Gastrocnemius medialis (tissue), 4 donors: ENCODE measurements at places on chromosomes 1 and 21. TPM values are rescaled to one million over a fixed set of nuclear protein-coding genes. Genes with fewer than 3 reads are reported as not detected.
A peak's percentile ranks its signal among the peaks of the same experiment; 100 is the strongest.

DNA sequence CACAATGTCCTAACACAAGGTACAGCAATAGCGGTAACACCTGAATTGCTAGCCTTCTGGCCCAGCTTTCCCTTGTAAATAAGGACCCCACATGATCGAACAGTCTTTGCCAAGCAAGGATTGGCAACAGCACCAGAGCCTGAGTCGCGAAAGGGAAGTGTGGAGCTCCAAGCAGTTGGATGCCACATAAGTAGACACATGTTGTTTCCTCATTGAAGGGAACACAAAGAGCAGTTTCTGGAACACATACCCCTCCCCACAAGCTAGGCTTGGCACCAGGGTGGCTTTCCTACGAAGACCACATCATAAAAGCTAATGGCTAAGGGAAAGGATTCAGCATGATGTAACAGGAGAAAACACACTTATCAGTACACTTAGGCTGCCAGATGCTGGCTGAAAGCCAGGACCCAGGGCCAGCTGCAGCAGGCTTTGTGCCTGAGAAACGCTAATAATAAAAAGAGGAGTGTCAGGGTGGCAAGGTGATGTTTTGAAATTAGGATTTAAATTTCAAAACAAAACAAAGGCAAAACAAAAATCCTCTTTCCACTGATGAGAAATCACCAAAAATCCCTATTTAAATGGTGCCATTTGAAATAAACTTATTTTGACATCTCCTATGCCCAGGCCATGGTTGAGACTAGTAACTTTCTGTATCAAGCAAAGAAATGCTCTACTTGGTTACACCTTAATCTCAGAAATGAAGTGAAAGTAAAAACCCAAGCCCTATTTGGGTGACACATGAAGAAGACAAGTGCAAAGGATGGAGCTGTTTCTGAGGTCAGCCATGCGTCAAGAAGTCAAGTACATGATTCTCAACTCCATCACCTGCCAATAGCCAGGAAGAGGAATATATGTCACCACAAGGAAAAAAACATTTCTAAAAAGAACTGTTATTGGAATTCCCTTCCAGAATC is 11.9 kb upstream of the CPLANE2 start:
- DNase-seq: peak; percentile 89

GRCh38 chr21:45226540-45227326 is 61.0 kb downstream of the POFUT2 start:
- no peak for DNase-seq

GRCh38 chr1:21293537-21294265 is 3.4 kb upstream of the ECE1 start:
- no peak for DNase-seq

DNA sequence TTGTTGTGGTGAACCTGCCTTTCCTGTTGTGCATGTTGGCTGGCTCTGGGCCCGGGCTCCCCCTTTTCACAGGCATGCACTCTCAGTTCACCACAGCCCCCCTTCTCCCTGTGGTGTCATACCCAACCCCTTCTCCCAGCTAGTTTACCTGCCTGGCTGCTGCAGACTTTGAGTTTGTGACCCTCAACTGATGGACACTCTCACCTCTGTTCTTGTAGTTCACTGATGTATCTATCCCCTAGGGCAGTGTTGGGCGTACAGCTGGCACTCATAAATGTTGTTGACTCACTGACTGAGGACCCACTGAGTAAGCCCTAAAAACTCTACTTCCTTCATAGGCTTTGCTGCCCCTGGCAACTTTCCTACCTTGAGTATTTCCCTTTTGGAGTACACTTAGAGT is 54.9 kb downstream of the WDR64 start:
- DNase-seq: no peak

GRCh38 chr1:22750685-22751051 is 40.0 kb downstream of the EPHB2 start:
- no peak for DNase-seq

DNA sequence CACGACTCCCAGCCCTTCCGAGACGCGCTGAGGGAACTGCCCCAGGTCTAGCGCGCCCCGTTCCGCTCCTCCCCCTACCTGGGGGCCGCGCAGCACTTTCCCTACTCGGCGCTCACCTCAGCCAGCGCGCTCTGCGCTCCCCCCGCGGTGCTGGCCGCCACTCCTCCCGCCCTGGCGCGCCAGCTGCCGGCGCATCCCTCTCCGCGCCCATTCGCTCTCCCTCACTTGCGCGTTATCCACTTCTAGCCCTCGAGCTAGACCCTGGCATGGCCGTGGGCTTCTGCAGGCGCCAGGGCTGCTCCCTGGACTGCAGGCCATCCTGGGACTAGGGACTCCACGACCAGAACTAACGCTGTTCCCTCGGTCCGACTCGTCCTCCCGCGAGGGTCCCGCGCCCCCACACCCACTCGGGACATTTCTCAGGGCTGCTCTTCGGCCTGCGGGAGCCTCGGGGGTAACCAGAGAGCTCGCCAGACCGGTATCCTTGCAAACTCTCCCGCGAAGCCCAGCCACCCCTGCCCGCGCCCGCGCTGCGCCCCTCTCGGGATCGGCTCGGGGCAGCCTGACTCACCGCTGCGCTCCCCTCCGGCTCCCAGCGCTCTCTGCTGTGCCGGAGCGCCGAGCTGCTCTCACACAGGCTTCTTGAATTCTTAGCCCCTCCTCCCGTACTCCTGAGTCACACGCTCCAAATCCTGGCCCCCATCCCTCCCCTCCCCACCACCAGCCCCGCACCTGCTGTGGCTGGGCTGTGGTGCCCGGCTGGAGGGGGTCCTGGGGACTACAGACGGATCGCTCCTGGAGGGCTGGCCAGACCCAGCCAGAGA is at the start of gene NGF:
TSS of gene NGF (minus strand) at position 617 of the 824 bp plus-strand sequence. CDS start 51,454 bp downstream, outside the sequence.
- no peak for DNase-seq

GRCh38 chr1:50915621-50916020 is 44.4 kb downstream of the FAF1 start:
- no peak for DNase-seq

- DNase-seq: no peak
Observed at GRCh38 chr1:193394336-193394735, 207.9 kb upstream of the B3GALT2 start.

DNA sequence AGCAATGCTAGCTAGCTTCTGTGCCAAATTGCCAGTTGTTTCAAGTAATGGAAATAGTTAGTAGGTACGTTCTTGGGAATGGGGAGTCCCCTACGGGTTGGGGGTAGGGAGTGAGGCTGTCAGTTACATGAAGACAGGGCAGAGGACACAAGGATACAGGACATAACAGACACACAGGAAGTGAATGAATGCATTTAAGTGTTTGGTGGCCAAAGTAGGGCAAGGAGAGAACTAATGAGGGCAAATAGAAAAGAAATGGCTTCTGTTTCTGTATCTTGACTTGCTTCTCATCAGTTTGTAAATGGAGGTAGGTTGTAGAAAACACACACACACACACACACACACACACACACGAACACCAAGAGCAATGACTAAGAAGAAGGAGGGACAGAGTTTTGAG is 142.2 kb downstream of the S1PR1 start:
- no peak for DNase-seq

GRCh38 chr1:37817481-37817880 is 9.5 kb upstream of the YRDC start:
- no peak for DNase-seq

- no peak for DNase-seq
Observed at GRCh38 chr1:221559911-221560310, 182.0 kb downstream of the DUSP10 start.

DNA sequence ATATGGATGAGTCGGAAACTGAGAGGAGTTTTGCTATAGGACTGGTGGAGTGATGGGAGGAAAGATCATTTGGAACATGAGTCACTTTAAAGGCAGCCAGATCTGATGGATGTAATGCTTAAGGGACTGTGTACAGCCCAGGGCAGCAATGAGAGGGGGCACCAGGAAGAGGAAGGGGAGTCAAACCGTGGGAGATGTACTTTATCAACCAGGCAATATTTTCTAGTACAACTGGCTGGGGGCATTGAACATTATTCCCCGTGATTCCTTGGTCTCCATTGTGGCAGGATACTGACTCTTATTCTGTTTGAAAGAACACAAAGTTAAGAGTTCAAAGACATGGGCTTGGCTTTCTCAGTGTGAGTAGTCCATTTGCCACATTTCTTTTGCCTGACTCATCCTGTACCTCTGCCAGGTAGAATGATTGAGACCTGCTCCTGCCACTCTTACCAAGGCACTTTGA is 268.2 kb upstream of the NR5A2 start:
- DNase-seq: no peak

GRCh38 chr1:30694280-30695175 is 28.9 kb downstream of the MATN1 start:
- no peak for DNase-seq

DNA sequence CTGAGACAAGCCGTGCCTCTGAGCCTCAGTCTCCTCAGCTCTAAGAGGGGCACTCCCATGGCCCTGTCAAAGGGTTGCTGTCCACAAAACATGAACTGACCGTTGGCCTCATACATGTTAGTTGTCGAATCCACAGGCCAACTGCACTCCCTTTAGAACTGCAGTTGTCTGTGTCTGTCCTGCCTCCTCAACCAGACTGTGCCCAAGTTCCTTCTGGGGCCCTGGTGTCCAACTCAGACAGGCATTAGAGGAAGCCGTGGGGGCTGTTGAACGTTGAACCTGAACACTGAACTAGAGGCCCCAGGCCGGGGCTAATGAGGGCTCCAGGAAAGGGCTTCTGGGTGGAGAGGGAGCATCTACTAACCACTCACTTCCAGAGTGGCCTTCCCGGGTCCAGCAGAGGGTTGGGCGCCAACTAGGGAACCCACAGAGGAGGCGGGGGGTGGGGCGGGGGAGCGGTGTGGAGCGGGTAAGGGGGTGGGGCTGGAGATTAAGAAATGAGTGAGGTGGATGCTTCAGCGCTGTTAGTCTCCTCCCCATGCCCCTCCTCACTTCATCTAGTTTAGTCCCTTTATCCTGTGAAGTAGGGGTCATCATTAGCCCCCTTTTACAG is at the start of gene RAB42:
TSS of gene RAB42 (plus strand) at position 558 of the 613 bp plus-strand sequence. CDS start 247 bp downstream, outside the sequence.
- peak; percentile 5 for DNase-seq

DNA sequence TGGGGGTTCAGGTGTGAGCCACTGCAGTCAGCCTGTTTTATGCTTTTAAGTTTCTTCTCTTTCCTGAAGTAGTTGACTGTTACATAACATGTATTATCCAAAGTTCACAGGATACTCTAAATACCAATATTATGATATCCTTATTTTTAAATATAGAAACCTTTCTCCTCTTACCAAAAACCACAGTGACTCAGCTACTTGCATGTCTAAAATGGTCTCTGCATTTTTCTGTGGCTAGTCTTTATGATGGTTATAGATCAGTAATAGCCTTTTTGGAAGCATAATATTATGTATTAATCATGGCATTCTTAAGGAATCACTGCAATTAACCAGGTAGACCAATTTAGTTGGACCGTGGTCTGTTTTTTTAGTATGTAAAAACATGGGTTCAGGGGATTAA is 210.8 kb upstream of the CACYBP start:
- no peak for DNase-seq

DNA sequence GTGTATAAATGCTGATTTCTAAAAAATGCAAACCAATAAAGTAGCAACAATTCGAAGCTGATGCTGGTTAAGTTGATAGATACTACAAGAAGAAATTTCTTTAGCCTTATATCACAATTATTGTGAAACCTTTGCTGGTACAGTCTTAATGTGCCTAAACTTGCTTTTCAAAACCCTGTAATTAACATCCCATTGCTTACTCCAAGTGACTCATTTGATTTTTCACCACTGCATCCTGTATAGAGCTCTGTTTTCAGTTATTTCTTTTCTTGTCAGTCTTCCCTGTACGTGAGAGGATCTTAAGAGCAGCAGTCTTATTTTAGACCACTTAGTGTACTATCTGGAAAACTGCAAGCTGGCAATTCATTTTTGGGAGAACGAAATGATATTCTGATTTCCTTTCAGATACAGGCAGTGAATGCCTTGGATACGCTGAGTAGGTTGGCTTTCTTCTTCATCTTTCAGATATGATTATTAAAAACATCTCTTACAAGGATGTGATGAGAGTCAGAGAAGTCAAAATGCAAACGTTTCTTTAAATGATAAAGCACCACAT is 210.3 kb downstream of the KCTD3 start:
- DNase-seq: no peak

DNA sequence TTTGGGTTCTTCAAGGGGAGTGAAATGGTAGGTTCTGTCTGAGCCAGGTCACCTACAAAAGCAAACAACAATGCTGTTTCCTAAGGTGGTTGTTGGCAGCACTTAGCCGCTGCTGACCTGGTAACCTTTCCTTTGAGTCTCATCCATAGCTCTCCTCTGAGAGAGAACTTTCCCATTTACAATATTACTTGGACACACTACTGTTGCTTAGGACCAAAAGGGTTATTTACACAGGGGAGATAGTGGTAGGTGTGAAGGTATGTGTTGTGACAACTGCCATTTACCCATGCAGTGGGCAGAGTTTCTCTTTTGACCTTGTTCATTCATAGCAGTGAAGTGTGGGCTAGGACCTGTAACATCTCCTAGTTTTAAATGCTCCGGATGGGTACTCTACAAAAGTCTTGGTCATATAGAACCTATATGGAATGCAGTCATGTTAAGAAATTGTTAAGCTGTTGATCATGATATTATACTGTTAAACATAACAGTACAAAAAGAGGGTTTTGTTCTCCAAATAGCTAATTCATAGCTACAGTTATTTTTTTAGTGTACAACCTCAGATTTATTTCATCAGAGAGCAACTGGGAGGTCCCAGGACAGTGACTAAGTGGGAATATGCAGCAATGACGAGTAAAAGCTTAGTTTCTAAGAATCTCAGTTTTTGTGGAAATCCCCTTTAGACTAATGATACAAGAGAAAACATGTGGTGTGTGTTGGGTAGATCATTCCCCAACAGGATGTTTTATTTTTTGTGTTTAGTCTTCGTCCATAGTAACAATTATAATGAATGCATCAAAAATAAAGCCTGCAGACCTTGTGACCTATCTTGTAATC is 219.7 kb downstream of the NFIA start:
- DNase-seq: no peak

DNA sequence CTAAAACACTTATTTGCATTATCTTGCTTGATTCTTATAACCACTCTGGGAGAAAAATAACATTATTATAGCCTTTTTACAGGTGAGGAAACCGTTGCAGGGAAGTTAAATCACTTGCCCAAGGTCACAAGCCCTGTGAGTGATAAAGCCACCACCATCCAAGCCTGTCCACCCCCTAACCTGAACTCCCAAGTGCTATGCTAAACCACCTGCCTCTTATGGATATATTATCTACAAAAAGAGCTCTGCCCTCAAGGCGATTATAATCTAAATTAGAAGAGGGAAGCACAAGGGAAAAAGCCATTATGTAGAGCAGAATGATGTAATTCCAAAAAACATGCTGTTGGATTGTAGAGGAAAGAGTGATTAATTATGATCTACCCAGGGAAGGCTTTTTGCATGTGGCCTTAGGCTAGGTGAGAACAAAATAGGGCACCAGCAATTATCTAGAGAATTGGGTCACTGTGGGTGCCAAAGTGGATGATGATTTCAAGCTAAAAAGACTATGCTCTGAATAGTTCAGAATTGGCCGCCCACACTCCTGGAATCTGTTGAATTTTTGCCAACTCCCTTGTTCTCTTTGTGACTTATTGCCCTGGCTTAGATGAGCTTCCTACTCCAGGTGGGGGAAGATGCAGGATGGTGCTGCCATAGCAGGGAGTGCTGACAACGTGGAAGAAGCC is 205.3 kb downstream of the FGGY start:
- no peak for DNase-seq

- no peak for DNase-seq
Observed at GRCh38 chr1:56235909-56236510, 343.4 kb downstream of the PLPP3 start.

The NTNG1 gene
- not detected for total RNA-seq

The KRTCAP2 gene
- total RNA-seq: 95.4 TPM

The TBCE gene
- total RNA-seq: 26.0 TPM

The LCE2A gene
- total RNA-seq: not detected

The CTSS gene
- 10.9 TPM for total RNA-seq

The TMEM81 gene
- total RNA-seq: 6.1 TPM

The RAB42 gene
- not detected for total RNA-seq

The WNT3A gene
- not detected for total RNA-seq

The DNASE2B gene
- 3.7 TPM for total RNA-seq

The TRMT1L gene
- 28.9 TPM for total RNA-seq
